H54 (cell line): ENCODE measurements at places on chromosomes 5 and 9.

DNA sequence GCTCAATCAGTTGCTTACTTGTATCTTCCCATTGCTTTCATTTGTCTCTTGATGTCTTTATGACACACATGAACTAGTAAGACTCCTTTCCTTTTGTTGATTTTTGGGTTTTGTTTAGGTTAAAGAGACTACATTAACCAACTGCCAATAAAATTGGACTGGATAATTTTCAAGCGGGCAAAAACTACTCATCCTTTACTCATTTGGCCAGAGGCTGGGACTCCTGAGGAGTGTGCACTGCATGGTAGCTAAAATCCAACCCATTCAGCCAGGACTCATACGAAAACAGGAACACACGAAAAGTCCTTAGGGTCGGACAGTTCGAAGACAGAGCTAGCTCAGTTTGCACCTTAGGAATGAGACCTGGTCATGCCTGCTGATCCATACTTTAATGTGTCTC is 6.0 kb downstream of the SLC46A2 start:
- DNase-seq = no peak

DNA sequence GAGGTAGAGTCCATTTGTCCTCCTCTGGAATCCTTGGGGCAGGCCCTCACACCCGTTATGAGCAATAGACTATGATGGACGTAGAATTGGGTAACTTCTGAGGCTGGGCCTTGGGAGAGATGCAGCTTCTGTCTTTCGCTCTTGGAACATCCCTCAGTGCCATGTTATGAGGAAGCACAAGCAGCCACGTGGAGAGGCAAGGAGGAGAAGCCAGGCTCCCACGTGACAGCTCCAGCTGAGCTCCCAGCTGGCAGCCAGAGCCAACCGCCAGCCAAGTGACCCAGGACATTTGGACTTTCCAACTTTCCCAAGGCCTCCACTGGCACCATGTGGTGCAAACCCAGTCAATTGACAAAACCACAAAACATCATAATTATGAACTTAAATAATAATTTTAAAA is 43.0 kb upstream of the BOD1 start:
- no peak for DNase-seq

- DNase-seq = no peak
Observed at GRCh38 chr5:78483809-78484521, 123.5 kb downstream of the SCAMP1 start.

DNA sequence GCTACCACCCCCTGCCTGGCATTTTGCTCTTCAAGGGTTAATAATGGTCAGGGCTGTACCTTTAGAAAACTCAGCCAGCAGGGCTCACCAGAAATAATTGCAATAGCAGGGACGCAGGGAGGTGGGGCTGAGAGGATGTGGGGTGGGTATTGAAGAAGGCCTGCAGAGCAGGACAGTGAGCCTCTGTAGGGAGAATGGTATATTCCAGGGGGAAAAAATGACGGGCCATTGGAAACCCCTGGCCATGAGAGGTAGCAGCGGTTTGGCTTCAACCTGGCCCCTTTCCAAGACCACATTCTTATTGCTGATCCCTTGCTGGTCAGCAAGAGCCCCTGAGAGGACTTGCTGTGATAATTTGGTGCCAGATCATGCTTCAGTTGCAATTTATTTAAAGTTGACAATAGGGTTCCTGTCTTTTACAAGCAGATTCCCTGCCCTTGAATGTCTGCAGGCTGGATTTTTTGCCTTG is 36.7 kb upstream of the CTNNA1 start:
- no peak for DNase-seq

- no peak for DNase-seq
Observed at GRCh38 chr5:180620014-180620413, 28.7 kb upstream of the SCGB3A1 start.

- DNase-seq = no peak
Observed at GRCh38 chr9:14316602-14317300, 2.8 kb upstream of the NFIB start.

DNA sequence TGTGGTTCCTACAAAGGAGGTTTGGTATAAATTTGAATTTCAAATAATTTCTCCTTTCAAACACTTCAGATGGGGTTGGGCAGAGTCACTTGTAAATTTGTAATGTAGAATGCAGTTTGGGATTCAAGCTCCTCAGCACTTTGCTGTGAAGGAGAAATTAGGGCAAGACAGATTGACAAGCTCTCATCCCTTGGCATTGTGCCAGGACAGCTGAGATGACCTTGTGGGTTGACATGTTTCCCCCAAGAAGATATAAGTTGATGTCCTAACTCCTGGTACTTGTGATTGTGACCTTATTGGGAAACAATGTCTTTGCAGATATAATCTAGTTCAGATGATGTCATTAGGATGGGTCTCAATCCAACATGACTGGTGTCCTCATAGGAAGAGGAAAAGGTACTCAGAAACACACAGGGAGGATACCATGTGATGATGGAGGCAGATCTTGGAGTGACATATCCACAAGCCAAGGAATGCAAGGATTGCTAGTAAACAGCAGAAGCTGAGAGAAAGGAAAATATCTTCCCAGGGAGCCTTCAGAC is 408.3 kb downstream of the MED10 start:
- no peak for DNase-seq

DNA sequence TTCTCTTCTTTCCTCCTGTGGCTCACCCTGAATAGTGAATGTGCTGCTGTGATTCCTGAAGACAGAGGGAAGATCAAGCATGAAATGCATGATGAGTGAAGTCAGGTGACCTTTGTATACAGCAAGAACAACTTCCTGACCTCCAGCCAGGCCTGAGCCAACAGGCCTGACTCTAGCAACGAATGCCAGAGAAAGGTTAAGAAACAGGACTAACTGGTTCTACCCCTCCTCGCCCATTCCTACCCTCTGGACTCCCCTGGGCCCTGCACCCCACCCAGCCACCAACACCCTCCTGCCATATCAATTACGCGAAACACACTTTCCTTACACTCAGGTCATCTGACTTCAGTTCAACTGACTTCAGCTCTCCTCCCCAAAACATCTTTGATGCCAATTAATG is 4.9 kb downstream of the SUSD1 start:
- no peak for DNase-seq

DNA sequence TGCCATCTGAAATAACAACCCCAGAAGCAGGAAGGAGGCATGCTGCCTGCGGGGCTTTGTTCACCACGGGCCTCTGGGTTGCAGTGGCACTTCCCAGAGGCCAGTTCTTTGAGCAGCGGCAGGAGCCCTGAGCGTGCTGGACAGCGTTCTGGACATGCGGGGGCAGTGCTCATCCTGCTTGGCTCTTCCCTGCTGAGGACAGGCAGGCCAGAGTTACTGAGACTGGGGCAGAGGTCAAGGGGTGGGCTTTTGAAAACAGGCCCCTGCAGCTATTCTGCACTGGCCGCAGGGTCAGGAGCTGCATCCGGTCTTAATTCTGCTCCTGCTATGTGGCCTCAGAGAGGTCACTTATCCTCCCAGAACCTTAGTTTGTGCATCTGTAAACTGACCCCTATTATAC is 258.6 kb downstream of the FSTL4 start:
- DNase-seq = no peak

GRCh38 chr9:90521811-90522570 is 120.6 kb downstream of the DIRAS2 start:
- no peak for DNase-seq

DNA sequence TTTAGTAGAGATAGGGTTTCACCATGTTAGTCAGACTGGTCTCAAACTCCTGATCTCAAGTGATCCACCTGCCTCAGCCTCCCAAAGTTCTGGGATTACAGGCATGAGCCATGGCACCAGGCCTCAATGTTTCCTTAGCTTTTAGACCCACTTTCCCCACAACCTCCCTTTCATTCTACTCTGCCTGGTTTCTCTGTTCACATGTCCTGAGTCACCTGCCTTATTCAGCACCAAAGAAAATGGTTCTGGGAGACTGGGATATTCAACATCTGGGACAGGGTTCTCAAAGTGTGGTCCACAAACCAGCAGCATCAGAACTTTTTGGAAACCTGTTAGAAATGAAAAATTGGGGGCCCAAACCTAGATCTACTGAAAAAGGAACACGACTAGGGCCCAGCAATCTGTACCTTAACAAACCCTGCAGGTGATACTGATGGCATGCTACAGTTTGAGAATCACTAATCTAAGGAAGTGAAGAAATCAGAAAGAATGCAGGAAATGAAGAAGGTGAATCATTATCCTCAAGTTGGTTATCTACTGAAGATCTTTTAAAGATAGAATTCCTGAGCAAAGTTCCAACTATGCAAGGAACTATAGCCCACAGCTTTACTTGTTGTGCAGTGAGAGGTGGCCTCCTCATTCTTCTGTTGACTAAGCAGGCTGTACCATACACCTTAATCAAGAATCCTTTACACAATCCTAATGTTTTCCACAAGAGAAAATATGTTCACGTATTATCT is 51.8 kb upstream of the CTNNAL1 start:
- DNase-seq = peak; percentile 44

DNA sequence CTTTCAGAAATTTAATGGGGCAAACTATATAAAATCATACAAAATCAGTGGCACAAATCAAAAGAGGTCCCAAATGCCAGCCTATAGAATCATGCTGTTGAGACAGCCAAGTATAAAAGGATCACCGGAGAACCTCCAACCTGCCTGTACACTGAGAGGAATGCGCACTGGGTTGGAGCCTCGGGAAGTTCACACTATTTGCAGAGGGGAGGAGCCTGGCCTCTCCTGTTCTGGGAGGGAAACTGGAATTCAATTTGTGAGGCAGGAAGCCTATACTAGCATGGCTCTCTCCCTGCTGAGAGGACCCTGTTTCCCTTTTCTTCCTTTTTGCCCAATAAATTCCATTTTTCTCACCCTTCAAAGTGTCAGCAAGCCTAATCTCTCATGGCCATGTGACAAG is 406.0 kb downstream of the HINT1 start:
- no peak for DNase-seq

DNA sequence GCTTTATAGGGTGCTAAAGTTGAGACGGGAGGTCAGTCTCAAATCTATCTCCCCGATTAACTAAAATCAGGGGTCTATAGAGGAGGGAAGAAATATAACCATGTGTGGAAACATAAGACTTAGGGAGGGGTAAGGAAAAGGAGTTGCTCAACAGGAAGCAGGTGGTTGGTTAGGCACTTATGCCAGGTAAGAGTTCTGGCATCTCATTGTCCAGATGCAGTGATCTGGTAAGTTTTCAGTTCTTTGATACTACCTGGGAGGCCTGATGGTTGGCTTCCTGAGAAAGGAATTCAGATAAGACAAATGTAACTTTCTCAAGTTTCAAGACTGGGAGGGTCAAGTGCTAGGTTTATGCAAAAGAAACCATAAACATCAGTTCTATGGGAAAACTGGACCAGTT is 47.7 kb downstream of the CERT1 start:
- no peak for DNase-seq

- no peak for DNase-seq
Observed at GRCh38 chr5:142820447-142820846, 50.3 kb downstream of the ARHGAP26 start.

DNA sequence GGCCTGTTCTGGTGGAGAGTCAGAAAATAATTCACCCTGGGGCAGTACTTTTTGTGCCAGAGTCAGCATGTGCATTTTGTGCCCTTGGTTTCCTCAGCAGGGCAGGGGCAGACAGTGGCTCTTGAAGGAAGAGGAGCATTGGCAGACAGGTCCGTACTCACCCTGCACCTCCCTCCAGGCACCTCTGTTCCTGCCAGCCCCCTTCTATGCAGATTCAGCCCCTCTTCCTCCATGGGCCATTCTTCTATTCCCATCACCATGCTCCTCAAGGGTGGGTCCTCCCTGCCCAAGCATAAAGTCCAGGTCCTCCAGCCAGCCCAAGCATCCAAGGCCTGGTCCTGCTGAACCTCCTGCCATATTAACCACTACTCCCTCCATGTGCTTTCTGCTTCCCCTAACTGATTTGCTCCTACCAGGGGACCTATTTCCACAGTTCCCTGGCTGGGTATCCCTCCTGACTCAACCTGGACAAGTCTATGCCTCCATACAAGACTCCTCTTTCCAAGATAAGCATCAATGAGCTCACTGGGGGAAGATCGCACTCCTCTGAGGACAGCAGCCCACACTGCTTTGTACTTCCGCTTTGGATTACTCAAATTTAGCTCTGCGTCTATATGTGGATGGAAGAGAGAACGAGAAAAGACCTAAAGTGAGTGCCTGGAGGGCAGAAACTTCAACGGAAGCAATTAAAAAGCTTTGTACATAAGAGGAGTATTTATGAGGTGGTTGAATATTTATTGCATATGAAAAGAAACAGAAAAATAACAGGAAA is 9.3 kb upstream of the ACSL6 start:
- DNase-seq = no peak

- no peak for DNase-seq
Observed at GRCh38 chr5:9337928-9338595, 207.8 kb downstream of the SEMA5A start.

GRCh38 chr5:84986688-84987087 is 602.0 kb upstream of the EDIL3 start:
- no peak for DNase-seq

GRCh38 chr9:83385317-83385716 is 152.9 kb downstream of the FRMD3 start:
- DNase-seq = no peak

GRCh38 chr5:72465066-72465465 is 42.1 kb downstream of the ZNF366 start:
- DNase-seq = no peak

DNA sequence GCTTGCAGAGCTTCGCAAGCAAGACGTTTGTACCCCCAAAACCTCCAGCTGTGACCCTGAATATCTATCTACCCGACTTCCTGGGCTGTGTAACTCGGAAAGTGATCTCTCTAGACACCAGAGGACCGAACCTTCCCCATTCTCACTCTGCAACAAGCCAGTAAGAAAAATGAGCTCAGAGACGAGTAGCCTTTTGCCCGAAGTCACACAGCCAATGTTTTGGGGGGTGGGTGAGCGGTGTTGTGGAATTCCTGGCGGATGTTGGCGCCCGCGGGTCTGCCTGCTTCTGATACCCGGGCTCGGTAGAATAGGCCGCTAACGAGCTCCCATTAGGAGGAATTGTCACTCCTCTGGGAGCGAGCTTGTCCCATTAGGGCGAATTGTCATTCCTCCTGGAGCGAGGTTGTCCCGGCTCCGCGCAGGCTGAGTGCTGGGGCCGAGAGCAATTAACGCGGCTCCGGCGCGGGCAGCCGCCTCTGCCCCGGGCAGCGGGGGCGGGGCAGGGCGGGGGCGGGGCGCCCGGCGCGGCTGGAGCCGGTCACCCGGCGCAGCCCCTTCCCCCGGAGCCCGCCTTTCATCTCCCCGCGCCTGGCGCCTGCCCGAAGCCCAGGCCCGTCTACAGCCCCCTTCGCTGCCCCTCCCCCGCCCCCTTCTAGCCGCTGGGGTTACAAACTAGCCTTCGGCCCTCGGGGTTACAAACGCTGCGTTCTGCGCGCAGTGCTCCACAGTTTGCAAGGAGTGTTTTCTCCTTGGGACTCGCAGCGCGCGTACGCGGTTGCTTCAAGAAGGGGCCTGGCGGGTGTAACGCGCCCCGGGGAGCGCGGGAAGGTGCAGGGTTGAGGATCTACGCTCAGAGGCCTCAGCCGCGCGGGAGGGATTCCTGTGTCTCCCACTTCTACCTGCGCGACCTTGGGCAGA is 3.5 kb upstream of the MSX2 start:
- DNase-seq = no peak
